ENCODE measurements at places on chromosomes 4 and X. TPM values are rescaled to one million over a fixed set of nuclear protein-coding genes. Genes with fewer than 3 reads are reported as not detected.

TREX2 gene
- 1.0 TPM for total RNA-seq

EDA gene
- 5.1 TPM for total RNA-seq

- DNase-seq = peak; percentile 53
- no peak overlapping the region for H3K27ac ChIP-seq
- no peaks in the 10 kb centered on the region for H3K27me3 ChIP-seq
- no peak overlapping the region for H3K4me3 ChIP-seq
- peaks cover 22% of the 10 kb centered on the region for H3K4me1 ChIP-seq
These were observed 367.8 kb upstream of the RASGEF1B start for GRCh38 chr4:81839347-81840042.

DNA sequence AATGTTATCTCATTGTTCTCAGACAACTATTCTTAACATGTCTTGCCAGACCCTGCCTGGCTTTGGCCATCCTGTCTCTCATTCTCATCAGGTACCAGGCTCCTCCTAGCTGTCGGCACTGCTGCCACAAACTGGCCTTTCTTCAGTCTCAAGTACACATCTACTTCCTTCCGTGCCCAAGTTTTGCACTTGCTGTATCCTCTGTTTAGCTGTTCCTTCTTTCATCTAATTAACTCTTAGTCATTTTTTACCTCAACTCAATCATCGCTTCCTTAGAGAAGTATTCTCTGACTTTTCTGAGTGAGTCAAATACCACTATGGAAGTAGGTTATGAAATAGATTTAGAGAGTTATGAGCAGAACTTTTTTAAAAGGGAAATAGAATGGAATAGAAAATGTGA is 19.7 kb downstream of the CXCL3 start:
- no peak overlapping the region for H3K4me3 ChIP-seq
- peaks cover 5% of the 10 kb centered on the region for H3K4me1 ChIP-seq
- no peak for DNase-seq
- H3K27ac ChIP-seq = no peak overlapping the region
- peaks cover 1% of the 10 kb centered on the region for H3K27me3 ChIP-seq
- H3K36me3 ChIP-seq = no peaks in the 10 kb centered on the region

- no peak overlapping the region for H3K27ac ChIP-seq
- no peak overlapping the region for H3K4me3 ChIP-seq
- no peak for DNase-seq
- H3K36me3 ChIP-seq = peaks cover 2% of the 10 kb centered on the region
- no peaks in the 10 kb centered on the region for H3K27me3 ChIP-seq
These were observed 36.0 kb upstream of the SPON2 start for GRCh38 chr4:1208266-1208961.

DNA sequence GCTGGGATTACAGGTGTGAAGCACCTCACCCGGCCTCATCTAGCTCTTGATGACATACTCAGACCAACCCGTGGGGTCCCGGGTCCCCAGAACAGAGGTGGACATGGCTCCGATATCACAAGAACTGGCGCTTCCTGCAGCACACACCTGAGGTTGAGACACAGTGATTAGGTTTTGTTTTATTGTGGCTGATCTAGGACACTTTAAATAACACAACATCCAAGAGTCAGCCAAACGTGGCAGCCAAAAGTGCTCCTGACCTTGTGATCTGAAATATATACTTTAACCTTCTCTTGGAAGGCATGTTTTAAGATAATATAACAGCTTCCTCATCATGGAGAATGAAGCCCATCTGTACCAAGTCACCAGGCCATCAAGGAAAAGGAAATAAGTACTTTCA is 198.9 kb downstream of the DHRSX start:
- no peaks in the 10 kb centered on the region for H3K27me3 ChIP-seq
- no peak overlapping the region for H3K4me3 ChIP-seq
- no peak overlapping the region for H3K27ac ChIP-seq
- peaks cover 29% of the 10 kb centered on the region for H3K36me3 ChIP-seq
- DNase-seq = no peak

All from activated naive CD4-positive, alpha-beta T cell treated with anti-CD3 and anti-CD28 coated beads for 36 hours (primary cell).